BJ (cell line): ENCODE measurements at places on chromosomes 11 and 22.
A peak's percentile ranks its signal among the peaks of the same experiment; 100 is the strongest.

DNA sequence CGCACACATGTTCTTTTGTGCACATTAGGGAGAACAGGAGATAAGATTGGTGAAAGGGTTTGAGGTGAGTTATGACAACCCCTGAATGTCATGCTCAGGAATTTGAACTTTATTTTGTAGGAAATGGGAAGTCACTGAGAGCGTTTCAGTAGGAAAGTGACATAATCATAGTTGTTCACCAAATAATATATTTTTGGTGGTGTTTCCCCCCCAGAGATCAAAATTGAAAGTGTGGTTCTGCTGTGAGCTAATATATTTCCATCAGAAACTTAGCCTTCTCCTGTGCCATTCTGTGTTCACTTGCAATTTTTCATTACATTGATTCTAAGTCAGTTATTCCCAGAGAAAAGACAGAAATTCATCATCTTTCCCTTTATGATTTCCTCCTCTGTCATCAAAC lies 64.1 kb upstream of the RCN1 start:
- DNase-seq = no peak

- no peak for DNase-seq
Observed at GRCh38 chr11:124670732-124671131, 2.8 kb downstream of the SIAE start.

DNA sequence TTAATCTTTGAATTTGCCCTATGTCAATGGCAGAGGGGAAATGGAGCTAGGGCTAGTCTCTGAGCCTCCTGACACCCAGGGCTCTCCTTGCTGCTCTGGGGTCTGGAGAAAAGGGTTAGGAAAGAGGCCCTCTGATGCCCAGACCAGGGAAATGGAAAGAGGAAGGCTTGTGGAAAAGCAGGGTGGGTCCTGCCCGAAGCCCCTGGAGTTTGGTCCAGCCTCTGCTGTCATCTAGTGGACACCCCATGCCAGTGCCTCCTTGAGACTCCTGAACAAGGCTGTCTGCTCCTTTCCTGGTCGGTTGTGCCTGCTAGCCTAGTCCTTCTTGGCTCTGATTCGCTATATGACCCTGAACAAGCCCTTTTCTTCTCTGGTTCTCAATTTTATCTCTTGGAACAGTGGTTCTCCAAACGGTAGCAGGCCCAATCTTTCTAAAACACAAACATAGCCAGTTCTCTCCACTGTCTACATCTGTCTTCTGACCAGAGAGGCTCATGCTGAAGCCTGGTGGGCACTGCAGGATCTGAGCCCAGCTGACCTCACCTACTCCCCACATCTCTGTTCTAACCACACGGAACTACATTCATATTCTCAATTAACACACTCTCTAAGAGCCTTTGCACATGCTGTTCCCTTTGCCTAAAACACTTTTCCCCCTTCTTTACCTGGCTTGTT lies 8.8 kb upstream of the PLA2G3 start:
- no peak for DNase-seq

GRCh38 chr11:86228269-86229038 lies 16.1 kb upstream of the EED start:
- DNase-seq = no peak

DNA sequence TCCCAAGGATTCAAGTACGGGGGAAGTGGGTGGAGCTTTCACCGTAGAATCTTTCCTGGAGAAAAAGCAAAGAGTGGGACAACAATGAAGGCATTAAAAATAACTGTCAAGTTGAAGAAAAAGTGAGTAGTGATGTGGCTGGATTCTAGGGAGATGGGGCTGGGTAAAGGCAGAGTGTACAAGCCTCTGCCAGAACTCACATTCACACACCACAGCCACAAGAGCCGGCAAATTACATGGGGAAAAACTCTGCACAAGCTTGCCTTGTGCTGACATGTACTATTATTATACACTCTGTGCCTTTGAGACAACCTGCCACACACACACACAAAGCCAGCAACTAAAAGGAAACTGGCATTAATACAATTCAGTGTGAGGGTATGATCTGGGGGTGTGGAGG lies 182.6 kb downstream of the LARGE1 start:
- DNase-seq = no peak

- no peak for DNase-seq
Observed at GRCh38 chr11:101113540-101113939, 16.1 kb downstream of the PGR start.

DNA sequence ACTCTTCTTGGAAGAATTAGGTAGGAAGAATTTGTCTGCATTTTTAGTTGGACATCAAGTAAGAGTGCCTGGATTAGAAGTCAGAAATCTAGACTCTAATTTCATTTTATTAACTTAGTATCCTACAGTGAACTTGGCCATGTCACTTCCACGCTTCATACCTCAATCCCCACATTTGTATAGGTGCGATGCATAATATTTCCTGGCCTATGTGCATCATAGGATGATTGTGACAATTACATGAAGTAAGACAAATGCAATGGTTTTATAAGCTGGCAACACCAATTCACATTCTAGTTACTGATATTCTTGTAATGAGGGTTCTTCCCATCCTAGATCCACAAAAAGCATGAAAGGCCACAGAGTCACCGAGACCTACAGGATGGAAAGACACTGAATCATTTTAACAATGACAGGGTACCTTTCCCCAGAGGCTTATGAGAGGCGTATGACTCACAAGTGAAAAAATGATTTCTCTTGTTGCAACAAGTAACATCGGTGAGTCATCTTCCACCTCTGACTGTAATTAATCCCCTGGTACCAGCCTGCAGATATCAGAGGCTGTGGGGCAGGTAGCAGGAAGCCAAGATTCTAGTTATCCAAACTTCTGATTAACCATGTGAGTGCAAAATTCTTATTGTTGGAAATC lies 56.0 kb upstream of the OR5AK2 start:
- DNase-seq = no peak

DNA sequence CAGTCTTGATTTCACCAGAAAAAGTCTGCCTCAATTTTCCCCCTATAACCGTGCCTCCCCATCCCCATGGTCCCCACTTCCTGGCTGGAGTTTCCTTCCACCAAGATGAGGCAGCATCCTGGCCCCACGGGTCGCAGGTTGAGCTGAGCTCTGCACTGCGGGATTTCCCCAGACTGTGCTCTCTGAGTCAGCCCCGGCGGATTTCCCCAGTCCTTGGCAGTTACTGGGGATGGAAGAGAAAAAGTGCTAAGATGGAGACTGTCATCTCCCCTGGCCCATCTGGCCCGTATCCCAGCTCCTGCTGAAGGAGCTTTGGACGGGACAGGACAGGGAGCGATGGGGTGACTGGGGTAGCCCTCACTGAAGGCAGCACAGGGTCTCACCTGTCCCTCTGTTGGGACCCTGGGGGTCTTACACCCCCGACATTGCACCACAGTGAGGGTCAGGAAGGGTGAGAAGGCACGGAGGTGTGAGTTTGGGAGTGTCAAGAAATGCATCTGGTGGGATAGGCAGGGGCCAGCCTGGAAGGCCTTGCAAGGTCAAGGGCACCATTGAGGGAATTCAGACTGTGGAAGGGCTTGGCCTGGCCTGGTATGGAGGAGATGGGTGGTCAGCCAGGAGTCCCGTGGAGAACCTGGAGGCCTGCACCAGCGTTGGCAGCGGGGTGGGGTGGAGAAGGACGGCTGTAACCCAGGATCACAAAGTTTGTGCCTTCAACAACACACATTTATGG lies 36.5 kb downstream of the NADSYN1 start:
- no peak for DNase-seq

DNA sequence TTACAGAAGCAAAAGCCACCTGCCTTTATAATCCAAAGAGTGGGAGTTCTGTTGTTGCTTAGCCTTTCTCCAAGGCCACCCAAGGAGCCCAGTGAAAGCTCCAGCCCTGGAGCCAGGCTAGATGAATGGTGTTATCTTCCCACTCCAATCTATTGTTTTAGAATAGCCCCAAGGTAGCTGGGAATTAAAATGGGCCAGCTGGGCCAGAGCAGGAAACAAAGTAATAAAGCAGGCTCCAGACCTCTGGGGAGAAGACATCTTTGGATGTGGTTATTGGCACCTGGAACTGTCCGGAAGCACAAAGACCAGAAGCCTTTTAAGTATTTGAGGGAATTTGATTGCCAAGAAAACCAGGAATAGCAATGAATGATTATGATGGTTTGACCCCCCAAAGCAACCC lies 8.8 kb downstream of the C11orf96 start:
- DNase-seq = no peak

DNA sequence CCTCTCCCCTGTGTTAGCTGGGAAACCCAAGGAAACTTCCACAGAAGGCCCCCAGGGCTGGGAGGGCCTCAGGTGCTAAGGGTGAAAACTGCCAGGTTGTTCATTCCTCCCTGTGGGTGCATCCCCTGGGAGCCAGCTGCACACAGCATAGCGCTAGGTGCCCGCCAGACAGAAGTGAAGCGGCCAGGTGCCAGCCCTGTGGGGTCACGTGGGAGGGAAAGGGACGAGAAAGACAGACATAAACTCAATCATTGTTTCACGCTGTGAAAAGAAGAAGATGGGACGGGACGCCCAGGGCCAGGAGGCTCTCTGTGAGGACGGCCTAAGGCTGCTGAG lies 31.6 kb upstream of the HMOX1 start:
- DNase-seq = no peak

DNA sequence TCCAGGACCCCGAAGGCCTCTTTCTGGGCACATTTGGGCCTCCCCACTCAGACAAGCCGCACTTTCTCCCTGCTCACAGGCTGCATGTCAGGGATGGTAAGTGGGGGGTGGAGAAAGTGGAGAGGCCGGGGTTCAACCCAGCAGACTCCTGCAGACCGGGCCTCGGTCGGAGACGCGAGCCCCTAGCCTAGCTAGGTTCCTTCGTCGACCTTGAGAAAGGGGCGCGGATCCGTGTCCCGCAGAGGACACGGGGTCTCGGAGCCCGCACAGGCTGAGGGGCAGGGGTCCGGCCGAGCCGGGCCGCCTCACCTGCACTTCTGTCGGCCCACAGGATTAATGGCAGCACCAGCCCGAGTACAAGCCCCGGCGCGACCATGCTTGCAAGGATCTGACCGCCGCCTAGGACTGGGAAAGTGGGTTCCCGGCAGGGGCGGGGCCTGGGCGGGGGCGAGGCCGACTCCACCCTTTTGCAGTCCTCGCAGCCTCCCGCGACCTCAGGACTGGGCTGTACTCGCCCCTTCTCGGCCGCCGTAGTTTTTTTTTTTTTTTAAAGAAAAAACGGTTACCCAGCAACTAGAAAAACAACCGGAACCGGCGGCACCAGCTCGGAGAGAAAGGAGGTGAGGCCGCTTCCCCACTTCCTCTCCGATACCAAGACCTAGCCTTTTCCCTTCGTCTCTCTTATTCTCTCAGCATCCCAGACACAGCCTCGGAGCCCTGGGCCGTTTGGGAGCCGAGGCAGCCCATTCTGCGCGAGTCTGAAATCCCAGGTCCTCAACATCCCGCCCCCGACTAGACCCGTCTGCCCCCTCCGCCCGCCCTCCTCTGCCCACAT lies at the start of the genes SIAE and SPA17:
Gene SIAE, minus strand, starts transcription at position 407 of the 835 bp plus-strand sequence. Its CDS starts 31 bp downstream, at position 376.
Gene SPA17, plus strand, starts transcription at position 572 of the 835 bp plus-strand sequence. CDS start 1,361 bp downstream, outside the sequence.
- DNase-seq = peak; percentile 79

GRCh38 chr11:36441610-36442208 lies 68.4 kb downstream of the TRAF6 start:
- no peak for DNase-seq

DNA sequence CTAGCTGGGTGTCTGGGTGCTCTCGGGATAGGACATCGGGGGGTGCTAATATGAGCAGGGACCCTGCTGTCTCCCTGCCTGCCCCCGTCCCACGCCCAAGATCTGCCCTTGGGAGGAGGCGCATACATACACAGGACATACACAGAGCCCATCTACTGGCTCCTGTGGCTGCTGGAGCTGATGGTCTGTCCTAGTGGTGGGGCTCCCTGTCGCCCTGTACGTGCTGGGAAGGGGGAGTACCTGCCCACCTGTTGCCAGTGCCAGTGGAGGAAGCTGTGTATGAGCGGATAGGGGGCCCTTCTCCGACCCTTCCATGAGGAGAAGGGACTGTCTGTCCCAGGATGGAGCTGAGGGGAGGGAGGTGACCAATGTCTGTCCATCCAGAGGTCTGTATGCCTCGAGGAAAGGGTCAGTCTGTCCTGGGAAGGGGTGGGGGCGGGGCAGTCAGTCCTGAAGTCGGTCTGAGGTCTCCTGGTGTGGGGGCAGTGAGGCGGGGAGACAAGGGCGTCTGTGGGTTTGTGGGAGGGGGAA lies 952 bp downstream of the TBC1D10A start:
- DNase-seq = no peak

DNA sequence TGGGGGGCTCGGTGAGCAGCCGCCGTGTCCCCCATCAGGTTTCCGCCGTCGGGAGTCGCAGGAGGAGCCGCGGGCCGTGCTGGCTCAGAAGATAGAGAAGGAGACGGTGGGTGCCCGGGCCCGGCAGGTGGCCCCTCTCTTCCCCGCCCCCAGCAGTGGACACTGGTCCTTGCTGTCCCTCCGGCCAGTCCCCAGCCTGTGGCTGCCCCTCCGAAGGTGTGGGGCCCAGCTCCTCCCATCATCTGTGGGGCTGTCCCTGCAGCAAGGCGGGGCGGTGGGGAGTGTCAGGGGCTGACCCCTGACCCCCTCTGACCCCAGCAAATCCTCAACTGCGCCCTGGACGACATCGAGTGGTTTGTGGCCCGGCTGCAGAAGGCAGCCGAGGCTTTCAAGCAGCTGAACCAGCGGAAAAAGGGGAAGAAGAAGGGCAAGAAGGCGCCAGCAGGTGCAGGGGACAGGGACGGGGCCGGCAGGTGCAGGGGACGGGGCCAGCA lies 15.3 kb downstream of the EPS8L2 start:
- no peak for DNase-seq

- DNase-seq = no peak
Observed at GRCh38 chr11:115996125-115996807, 492.1 kb upstream of the CADM1 start.

- DNase-seq = no peak
Observed at GRCh38 chr11:94964934-94965333, 8.4 kb downstream of the CWC15 start.

- no peak for DNase-seq
Observed at GRCh38 chr11:15011776-15012345, 39.7 kb upstream of the CALCA start.
